RPMI8226 (cell line): ENCODE measurements at places on chromosomes 6 and 20.

GRCh38 chr6:107981695-107982094 is 23.7 kb upstream of the SEC63 start:
- no peak for DNase-seq

DNA sequence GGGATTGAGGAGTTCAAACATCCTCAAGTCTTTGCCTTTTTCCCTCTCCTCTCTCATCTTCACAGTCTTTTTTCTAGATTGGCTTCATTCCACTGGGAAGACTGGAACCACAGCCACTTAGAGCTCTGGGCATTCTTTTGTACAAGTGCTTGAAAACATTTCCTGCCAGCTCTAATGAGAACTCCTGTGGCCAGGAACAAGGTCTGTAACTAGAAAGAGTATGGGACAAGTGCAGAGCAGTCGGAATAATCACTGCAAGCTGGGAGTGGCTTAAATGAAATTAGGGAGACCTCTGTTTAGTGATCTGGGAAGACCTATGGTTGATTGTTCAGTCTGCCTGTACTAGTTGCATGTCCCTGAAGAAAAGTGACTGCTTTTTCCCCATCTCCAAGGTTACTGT is 41.0 kb upstream of the SMIM8 start:
- no peak for DNase-seq

DNA sequence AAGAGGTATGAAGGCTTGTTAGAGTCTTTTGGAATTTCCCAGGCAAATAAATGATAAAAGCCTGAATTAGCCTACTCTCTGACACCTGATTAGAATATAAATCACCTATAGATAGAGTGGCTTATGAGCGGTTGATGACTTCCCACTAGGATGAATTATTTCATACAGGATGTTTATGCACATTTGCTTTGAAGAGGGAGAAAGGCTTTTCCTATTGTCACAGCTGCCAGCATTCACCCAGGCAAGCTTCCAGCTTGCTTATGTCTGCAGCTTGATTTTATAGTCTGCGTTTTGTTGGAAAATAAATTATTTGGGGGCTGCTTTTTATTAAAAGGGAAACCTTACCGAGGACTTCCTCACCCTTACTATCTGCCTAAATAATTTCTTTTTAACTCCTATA is 51.3 kb upstream of the EIF2S2 start:
- no peak for DNase-seq

- no peak for DNase-seq
Measured at GRCh38 chr20:57948180-57948955, 238.6 kb upstream of the PMEPA1 start.

DNA sequence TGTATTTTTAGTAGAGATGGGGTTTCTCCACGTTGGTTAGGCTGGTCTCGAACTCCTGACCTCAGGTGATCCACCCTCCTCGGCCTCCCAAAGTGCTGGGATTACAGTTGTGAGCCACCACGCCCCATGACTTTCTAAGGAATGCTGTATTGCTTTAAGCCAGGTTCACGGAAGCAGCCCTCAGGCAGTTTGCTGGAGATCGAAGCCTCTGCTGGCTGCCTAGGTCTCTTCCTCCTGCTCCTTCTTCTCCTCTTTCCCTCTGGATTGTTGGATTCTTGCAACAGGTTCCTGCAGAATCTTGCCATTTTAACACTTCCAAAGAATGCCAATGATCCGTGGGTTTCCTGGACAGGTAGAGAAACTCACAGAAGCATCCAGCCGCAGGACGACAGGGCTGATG is 29.3 kb upstream of the B4GALT5 start:
- no peak for DNase-seq

DNA sequence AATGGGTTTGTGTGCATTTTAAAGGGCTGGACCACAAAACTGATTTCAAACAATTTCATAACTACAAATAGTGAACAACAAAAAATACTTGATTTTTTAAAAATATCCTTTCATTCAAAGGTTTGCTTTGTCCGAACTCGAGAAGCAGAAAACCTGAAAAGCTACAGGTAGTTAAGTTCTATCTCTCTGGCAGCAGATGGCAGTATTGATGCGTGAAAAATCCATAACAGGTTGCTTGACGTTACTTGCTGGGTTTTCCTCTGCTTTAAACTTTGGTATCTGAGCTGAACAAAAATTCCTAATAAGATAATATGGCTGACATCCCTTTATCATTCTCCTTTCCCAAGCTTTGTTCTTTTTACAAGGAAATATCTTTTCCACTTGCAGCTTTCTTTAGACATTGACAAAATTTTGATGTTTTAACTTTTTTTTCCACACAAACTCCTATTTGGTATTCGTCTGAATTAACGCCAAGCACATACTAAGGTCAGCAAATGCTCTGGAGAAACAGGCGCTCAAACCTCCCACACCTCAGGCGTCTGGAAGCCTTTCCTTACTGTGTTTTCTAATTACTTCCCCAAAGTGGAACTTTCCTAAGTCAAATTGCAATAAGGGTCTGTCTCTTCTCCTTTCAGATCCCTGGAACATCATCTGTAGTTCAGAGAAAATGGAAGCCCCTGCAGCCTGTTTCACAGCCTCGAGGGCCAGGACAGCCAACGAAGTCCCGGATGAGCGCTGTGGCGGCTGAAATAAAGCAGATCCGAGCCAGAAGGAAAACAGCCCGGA is 50.3 kb upstream of the GFRAL start:
- peak; percentile 57 for DNase-seq

- DNase-seq, result no peak
Measured at GRCh38 chr6:79610306-79611009, 20.7 kb upstream of the SH3BGRL2 start.

- DNase-seq, result no peak
Measured at GRCh38 chr20:61185181-61185580, 66.9 kb upstream of the CDH4 start.

- no peak for DNase-seq
Measured at GRCh38 chr20:40578961-40579360, 110.1 kb downstream of the MAFB start.

DNA sequence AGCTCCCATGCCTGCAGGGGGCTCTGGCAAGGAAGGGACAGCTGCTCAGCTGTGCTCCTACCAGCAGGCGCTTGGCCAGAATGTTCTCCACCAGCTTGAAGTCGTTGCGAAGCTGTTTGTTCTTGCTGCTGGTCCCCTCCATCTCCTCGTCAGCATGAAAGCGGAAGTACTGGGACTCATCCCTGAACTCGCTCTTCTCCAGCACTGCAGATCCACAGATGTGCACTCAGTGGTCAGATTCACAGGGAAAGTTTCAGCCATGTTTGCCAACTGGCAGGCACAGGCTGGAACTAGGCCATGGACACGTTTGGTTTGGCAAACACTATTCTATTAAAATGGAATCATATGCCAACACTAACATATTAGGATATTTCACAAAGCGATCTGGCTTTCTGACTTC is 167.9 kb downstream of the PREX1 start:
- DNase-seq, result no peak

- no peak for DNase-seq
Measured at GRCh38 chr6:15962449-15962764, 166.5 kb upstream of the MYLIP start.

GRCh38 chr20:61912665-61913422 is 152.8 kb downstream of the TAF4 start:
- peak; percentile 84 for DNase-seq

GRCh38 chr20:21027569-21027968 is 78.6 kb downstream of the LINC00237 start:
- DNase-seq, result peak; percentile 36

DNA sequence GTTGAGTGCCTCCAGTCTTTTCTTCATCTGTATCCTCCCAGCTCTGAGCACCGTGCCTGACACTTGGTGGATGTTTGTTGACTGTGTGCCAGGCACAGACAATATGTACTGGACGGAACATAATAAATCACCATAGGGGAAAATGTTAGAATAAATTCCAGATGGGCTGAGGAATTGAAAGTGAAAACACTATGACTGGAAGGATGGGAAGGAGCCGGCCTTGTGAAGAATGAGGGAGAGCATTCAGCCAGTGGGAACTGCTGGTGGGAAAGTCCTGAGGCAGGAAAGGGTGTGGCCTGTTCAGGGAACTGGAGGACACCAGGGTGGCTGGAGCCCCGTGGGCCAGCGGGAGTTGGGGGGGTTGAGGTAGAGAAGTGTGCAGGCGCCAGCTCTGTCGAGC is 75.4 kb downstream of the MTHFD1L start:
- no peak for DNase-seq

- no peak for DNase-seq
Measured at GRCh38 chr6:122616877-122617276, 6.7 kb downstream of the PKIB start.

- DNase-seq, result no peak
Measured at GRCh38 chr6:86016077-86016476, 373.4 kb upstream of the SYNCRIP start.

DNA sequence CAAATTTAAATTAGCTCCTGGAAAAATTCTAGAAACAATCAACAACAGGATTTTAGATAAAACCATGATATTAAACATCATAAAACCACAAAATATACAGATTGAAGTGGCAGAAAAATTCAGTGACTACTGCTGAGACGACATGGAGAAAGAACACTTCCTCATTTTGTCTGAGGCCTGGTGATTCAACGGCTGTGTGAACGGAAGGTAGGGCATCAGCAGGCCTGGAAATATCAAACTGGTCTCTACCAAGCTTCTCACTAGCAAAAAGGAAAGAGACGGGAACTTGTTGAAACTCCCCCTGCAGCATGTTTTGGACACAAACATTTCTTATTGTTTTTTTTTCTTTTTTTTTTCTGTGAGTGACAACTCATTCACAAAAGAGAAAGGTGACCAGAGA is 58.0 kb upstream of the AHI1 start:
- peak; percentile 17 for DNase-seq

DNA sequence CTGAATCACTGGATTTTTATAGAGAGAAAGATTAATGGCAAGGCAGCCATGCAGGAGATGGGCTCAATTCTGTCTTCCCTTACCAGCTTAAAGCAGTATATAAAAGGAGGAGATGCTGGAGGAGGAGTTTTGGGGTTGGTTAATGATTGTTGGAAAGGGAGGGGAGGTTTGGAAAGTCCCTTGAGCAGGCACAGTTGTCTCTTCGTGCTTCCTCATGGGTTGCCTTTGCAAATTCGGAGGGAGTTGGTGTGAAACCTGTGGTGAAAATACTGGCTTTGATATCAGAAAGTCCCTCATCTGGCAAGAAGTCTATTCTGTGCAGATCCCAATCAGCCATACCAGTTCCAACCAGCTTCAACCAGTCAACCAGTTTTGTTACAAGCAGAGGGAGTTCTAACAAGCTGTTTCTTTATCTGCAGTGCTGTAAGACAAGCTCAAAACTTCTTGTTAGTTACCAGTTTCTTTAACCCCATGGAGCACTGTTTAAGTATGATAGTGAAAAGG is 107.0 kb downstream of the HIVEP1 start:
- DNase-seq, result no peak

GRCh38 chr6:35507221-35507620 is 5.5 kb downstream of the TULP1 start:
- DNase-seq, result no peak

DNA sequence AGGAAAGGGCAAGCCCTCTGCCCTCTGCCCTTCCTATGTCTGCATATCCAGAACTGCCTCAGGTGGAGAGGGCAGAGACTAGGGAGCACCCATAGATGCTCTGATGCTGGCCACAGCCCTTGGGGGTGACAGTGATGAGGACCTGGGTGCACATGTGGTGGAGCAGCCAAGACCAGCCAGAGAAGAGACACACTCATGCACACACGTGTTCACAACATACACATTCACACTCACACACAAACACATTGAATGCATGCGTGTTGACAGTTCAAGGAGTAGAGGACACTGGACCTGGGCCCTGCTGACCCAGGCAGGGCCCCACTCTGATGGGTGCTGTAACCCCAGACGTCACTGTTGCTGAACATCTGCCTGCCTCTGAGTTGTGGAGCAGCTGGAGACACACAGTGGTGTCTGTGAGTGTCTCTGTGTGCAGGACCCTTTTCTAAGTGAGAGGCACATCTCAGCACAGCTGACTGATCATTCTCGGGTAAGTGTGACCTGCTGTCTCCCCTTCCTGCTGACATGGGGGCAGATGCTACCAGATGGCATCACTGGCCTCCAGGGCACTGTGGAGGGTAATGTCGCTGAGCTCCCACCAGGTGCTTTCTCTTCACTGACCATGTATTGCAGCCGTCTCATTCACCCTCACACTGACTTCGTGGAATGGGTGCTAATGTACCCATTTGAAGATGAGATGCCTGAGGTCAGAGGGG is 30.1 kb upstream of the MAS1L start:
- no peak for DNase-seq

- DNase-seq, result no peak
Measured at GRCh38 chr6:127177923-127178231, 59.4 kb downstream of the RSPO3 start.

DNA sequence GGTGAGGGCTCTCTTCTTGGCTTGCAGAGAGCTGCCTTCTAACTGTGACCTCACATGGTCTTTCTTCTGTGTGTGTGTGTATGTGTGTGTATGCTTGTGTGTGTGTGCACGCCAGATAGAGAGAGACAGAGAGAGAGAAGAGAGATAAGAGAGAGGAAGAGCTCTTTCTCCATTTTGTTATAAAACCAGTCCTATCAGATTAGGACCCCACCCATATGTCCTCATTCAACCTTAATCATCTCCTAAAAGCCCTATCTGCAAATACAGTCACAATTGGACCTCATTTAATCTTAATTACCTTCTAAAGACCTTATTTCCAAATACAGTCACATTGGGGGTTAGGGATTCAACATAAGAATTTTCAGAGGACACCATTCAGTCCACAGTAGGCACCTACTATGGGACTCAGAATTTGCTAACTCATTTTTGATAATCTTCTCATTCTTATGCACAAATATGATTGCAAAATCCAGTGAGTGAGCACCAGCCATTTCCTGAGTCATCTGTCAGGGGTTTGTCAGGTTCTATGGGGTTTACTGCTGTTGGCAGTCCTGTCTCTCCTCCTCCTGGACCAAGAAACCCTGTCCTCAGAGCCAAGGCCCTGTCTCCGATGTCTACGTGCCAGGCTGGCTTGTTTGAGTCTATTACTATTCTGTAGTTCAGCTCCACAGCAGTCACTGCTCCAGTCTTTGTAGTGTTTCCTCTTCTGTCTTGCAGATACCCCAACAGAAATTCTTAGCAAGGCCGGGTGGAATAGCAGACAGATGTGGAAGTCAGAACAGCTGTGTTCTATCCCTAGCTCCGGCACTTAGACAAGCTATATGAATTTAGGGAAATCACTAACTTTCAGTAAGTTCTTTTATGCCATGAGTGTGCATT is 59.0 kb upstream of the FAM184A start:
- DNase-seq, result no peak

- no peak for DNase-seq
Measured at GRCh38 chr6:22845467-22845866, 276.1 kb downstream of the HDGFL1 start.

GRCh38 chr6:116761779-116762178 is 3.7 kb downstream of the FAM162B start:
- DNase-seq, result no peak

- DNase-seq, result no peak
Measured at GRCh38 chr6:166987930-166988329, 11.3 kb upstream of the CEP43 start.
